ENCODE measurements at places on chromosomes 7 and 10. TPM values are rescaled to one million over a fixed set of nuclear protein-coding genes. Genes with fewer than 3 reads are reported as not detected.

DNA sequence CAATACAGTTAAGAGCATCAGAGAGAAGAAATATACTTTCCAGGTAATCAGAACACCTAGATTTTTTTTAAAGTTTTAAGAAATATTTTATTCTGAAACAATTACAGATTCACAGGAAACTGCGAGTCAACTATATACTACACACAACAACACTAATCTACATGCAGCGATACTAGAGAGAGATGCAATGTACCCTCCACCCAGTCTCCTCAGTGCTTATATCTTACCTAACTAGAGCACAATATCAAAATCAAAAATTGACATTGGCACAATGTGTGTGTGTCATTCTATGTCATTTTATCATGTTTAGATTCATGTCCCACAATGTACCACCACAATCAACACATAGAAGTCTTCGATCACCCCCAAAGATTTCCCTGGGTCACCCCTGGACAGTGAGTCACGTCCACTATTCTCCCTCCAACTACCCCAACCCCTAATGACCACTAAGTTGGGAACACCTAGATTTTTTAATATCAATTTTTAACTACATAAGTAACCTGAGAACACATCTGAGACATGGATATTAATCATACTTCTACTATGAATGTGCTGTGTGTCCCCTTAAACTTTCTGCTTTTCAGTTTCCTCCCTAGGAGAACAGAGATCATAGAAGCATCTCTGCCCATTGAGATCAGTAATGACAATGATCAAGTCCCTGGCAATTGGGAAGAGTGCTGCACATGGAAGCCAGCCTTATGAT is 86.5 kb downstream of the GSAP start:
- no peak for DNase-seq

- DNase-seq = no peak
These were observed 190.8 kb upstream of the TMEM196 start for GRCh38 chr7:19964246-19964645.

- DNase-seq = no peak
These were observed 4.7 kb downstream of the ZNF273 start for GRCh38 chr7:64907641-64908326.

GRCh38 chr7:92808006-92808405 is 28.4 kb downstream of the CDK6 start:
- DNase-seq = no peak

DNA sequence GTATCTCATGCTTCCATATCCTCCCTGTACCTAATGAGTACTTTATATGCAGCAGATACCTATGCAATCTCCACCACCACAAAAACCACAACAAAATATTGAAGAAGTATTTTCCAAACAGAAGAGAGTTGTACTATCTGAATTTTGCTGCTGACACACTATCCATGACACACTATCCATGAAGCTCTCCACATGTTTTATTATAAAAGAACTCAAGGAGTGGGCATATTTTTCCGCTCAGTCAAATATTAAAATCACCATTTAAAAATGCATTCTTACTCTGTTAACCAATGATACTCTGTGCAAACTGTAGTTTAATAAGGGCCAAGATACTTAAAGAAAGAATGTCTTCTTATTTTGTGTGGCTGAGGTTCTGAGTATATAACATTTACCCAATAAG is 2.8 kb downstream of the BET1 start:
- no peak for DNase-seq

- no peak for DNase-seq
These were observed 138.7 kb upstream of the DGKB start for GRCh38 chr7:15041226-15041625.

GRCh38 chr7:123845823-123846216 is 851 bp downstream of the HYAL4 start:
- no peak for DNase-seq

GRCh38 chr7:138072726-138073125 is 3.5 kb upstream of the AKR1D1 start:
- no peak for DNase-seq

GRCh38 chr10:132283604-132284382 is 24.0 kb downstream of the STK32C start:
- DNase-seq = peak; percentile 18

DNA sequence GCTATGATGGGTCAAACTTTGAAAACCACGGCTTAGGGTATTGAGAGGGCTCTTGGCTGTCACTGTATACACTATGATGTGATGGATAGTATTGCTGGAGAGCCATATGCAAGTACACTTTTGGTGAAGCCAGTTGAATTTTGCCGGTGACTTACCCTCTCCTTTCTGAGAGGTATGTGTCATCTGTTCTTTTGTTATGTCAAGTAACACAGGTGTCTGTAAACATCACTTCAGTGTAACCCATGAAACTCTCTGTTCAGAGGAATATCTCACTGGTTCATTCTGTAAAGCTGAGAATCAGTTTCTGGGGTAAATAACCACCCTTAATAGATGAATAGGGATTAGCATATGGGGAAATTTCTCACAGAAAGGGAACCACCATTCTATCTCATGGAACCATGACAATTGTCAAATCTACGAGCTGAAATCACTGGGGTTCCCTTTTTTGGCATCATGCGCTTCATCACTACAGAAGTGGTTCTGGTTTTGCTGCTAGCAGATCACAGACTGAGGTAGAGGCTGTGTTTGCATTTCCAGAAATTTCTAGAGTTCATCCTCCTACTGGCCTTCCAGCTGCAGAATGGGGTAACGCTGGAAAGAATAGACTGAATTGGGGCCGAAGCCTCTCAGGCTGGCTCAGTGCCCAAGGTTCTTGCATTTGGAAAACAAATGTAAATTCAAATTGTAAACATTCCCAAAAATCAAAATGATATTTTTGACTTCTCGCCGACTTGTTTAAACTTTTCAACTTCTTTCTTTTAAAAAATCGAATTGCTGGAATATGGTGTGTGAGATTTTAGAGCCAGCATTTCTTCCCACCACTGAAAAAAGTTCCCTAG is 83.3 kb upstream of the CREB5 start:
- no peak for DNase-seq

- DNase-seq = peak; percentile 62
These were observed 118.1 kb downstream of the MYOF start for GRCh38 chr10:93363891-93364648.

The PDE1C gene
- 192 TPM for total RNA-seq

The ZNF680 gene
- total RNA-seq = 21.8 TPM

The CUTC gene
- 36.9 TPM for total RNA-seq
